ENCODE measurements at places on chromosomes 7 and 10.

- no peak for DNase-seq
Measured at GRCh38 chr10:30863516-30864210, 168.0 kb downstream of the ZNF438 start.

- DNase-seq, result no peak
Measured at GRCh38 chr7:70719125-70719524, 412.8 kb upstream of the GALNT17 start.

DNA sequence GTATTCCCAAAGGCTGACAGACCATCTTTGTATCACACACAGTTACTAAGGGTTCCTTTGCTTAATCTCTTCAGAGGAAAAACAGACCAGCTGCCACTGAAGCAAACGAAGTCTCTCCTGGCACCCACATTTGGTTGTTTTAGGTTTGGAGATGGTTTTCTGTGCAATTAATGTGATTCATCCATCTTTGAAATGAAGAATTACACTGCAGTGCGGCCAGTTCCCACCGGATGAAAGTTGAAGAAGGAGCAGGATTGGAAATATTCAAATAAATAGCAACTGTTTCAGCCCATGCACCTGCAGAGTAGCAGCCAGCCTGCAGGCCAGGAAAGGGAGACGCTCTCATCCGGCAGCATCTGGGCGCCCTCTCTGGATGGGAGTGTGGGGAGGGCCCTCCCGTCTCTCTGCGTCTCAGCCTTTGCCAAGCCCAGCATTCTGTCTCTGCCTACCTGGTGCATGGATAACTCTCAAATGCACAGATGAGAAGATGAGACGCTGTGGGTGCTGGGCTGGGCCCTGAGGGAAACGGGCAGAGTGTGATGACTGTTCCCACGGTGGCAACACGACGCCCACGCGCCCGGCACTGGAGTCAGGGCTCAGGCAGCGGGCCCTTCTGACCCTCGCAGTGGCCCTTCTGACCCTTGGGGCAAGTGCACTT lies 214.0 kb downstream of the PTPRN2 start:
- DNase-seq, result no peak

- no peak for DNase-seq
Measured at GRCh38 chr7:83559887-83560286, 89.1 kb downstream of the SEMA3E start.

GRCh38 chr10:5385224-5385623 lies 19.4 kb downstream of the TUBAL3 start:
- no peak for DNase-seq

DNA sequence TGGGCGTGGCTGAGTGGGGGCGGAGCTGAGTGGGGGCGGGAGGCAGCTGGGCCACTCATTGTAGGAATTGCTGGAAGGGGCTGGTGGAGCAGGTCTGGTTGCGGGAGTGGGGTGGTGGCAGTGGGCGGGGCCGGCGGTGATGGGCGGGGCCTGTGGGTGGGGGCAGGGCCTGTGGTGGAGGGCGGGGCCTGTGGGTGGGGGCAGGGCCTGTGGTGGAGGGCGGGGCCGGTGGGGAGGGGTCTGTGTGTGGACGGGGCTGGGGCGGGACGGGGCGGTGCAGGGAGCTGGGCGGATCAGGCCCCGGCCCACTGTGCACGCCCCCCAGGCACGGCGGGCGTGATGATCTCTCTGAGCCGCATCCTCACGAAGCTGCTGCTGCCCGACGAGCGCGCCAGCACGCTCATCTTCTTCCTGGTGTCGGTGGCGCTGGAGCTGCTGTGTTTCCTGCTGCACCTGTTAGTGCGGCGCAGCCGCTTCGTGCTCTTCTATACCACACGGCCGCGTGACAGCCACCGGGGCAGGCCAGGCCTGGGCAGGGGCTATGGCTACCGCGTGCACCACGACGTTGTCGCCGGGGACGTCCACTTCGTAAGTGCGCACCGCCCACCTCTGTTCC lies 14.0 kb downstream of the SLC29A4 start:
- no peak for DNase-seq

DNA sequence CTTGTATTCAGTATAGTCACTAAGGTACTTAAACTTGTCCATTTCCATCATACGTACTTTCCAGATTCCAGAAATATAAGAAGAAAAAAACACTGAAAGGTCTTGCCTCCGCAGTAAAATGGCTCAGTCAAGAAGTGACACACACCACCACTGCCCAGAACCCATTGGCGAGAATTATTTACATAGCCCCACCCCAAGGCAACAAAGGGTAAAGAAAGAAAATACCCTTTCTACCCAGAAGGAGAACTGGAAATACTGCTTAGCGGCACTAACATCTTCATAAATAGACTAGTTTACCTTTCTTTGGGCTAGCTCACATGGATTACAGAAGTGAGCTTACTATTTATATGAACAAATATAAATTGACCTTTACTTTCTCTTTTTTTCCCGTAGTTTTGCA lies 194.0 kb downstream of the PPP1R9A start:
- no peak for DNase-seq

- no peak for DNase-seq
Measured at GRCh38 chr10:44467900-44468299, 83.0 kb upstream of the CXCL12 start.

DNA sequence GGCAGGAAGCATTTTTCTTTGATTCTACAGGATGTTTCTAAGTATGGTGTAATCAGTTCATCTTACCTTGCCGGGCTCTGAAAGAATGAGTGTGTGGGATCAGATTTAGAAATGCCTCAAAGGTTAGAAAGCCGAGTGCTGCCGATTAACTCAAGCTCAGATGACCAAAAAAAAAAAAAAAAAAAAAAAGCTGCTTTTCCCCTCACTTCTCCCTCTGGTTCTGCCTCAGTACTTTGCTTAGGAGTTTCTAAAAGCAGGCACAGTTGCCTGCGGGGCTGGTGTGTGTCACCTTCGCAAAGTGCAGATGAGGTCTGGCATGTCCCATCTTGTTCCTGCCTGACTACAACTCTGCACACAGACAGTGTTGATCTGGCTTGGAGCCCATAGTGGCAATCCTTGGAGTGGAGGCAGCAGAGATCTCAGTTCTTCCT lies 47.0 kb downstream of the KIAA1217 start:
- no peak for DNase-seq

DNA sequence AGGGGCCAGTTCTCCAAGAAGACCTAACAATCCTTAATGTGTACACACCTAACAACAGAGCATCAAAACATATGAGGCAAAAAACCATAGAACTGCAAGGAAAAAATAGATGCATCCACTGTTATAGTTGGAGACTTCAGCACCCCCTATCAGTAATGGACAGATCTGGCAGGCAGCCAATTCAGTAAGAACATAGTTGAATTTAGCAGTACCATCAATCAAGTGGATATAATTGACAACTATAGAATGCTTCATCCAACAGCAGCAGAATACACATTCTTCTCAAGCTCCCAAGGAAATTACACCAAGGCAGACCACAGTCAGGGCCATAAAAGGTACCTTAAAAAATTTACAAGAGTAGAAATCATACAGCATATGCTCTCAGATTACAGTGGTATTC lies 42.2 kb downstream of the POLL start:
- DNase-seq, result no peak

GRCh38 chr7:68917041-68917651 lies 681.1 kb upstream of the AUTS2 start:
- no peak for DNase-seq

- DNase-seq, result no peak
Measured at GRCh38 chr7:39310699-39311098, 255.5 kb upstream of the YAE1 start.

DNA sequence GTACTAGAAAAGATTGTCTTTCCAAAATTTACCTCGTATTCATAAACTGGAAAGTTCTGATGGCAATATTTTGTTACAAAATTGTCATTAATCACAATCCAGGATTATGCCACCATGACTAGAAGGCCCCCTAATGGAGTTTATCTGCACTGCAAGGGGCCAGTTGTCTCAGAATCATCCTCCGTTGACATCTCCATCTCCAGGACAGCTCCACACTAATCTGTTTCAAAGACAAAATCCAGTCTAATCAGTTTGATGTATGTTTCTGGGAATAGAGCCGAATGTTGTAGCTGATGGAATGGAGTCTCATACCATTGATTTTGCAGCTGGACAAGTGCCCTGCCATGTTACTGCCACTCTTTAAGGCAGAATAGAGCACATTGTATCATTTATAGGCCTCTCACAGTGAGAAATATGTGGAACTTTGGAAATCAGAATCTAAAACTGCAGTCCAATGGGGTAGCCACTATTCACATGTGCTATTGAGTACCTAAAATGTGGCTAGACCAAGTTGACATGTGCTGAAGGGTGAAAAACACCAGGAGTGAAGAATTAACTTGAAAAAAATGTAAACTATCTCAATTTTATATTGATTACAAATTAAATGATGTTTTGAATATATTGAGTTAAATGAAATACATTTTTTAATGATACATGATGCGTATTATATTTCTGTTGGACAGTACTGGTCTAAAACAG lies 38.3 kb upstream of the TOMM7 start:
- DNase-seq, result no peak

All from cerebellum (tissue), 4 donors.